ENCODE measurements at places on chromosomes 6 and 20.
A peak's percentile ranks its signal among the peaks of the same experiment; 100 is the strongest.

DNA sequence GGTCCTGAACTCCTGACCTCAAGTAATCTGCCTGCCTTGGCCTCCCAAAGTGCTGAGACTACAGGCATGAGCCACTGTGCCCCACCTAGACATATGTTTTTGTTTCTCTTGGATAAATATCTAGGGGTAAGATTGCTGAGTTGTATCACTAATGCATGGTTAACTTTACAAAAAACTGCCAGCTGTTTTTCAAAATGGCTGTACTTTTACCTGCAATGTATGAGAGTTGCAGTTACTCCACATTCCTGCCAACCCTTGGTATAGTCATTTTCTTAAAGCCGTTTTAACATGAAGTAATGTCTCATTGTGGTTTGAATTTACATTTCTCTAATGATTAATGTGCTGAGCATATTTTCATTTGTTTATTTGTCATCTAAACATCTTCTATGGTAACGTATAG is 289.7 kb downstream of the UTRN start:
- no peak for DNase-seq
- H3K4me3 ChIP-seq = no peak overlapping the region
- H3K27ac ChIP-seq = no peak overlapping the region
- H3K36me3 ChIP-seq = peaks cover 10% of the 10 kb centered on the region
- H3K4me1 ChIP-seq = no peaks in the 10 kb centered on the region

- DNase-seq = no peak
- H3K36me3 ChIP-seq = no peaks in the 10 kb centered on the region
- H3K4me1 ChIP-seq = no peaks in the 10 kb centered on the region
- no peaks in the 10 kb centered on the region for H3K27me3 ChIP-seq
- H3K27ac ChIP-seq = no peak overlapping the region
These were observed 75.6 kb downstream of the INSM1 start for GRCh38 chr20:20443504-20443903.

DNA sequence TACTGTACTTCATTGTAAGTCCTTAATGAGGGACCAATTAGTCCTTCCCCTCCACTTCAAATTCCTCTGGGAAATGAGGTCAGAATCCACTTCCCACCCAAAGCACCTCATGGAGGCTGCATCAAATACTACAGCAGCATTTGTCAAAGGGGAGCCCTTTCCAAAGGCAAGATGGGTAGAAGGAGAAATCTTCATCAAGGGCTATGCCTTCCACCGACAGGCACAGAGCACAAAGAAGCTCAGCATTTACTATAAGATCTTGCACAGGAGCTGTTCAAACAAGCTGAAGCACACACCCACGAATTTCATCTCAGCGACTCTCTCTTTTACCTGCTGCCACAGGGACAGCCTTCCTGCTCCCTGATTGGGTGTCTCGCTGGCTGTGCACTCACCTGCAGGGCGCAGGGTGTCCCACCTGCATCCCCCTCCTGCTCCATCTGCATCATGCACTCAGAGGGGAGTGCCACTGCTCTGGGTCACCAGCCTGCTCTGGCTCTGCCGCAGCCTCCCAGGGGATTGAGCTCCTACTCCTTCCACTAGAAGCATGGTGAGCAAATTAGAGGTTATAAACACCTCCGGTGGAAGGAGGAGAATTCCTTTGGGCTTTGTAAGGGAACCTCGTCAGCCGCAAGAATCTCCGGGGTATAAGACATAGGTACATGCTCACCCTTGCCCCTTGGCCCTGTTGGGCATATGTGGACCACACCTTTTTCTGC is 164.5 kb downstream of the ATXN1 start:
- DNase-seq = no peak
- H3K4me1 ChIP-seq = no peaks in the 10 kb centered on the region
- H3K36me3 ChIP-seq = no peaks in the 10 kb centered on the region
- no peak overlapping the region for H3K4me3 ChIP-seq
- no peak overlapping the region for H3K27ac ChIP-seq

DNA sequence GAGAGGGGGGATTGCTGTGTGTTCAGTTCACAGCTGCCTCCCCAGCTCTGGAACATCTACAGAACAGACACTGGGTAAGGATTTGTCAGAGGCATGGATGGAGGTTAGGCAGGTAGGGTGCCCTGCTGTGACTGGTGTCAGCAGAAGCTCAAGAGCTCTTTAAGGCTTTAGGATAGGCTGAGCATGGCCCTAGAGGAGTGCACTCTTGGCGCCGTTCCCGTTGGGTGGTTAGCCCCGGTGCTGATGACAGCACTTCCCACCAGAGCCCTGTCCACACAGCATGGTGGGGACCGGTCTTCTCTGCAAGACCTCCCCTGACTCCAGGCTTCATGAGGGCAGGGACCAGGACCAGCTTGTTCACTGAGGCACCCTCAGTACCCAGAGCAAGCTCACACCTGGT is 262.0 kb downstream of the BMP7 start:
- H3K4me3 ChIP-seq = no peak overlapping the region
- peaks cover 4% of the 10 kb centered on the region for H3K27me3 ChIP-seq
- no peaks in the 10 kb centered on the region for H3K4me1 ChIP-seq
- no peak for DNase-seq

DNA sequence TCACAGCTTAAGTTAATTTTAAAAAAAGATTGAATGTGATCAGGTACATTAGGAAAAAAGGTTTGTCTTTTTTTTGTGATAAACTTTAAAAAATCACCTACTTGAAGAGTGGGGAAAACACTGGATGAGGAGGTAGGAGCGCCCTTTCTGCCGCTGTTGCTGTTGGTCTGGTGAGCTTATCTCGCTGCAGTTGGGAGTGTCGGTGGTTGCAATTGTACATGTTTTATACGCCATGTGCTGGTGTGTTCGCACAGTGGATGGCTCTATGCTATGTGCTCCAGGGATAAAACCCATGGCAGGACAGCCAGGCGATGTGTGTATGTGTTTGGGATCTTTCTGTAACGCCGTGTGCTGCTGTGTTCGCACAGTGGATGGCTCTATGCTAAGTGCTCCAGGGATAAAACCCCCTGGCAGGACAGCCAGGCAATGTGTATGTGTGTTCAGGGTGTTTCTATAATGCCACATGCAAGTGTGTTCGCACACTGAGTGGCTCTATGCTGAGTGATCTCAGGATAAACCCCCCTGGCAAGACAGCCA is 1.7 kb downstream of the SLC22A3 start:
- H3K36me3 ChIP-seq = no peaks in the 10 kb centered on the region
- no peak overlapping the region for H3K27ac ChIP-seq
- H3K4me3 ChIP-seq = no peak overlapping the region
- H3K27me3 ChIP-seq = no peaks in the 10 kb centered on the region
- peaks cover 8% of the 10 kb centered on the region for H3K4me1 ChIP-seq
- DNase-seq = no peak

DNA sequence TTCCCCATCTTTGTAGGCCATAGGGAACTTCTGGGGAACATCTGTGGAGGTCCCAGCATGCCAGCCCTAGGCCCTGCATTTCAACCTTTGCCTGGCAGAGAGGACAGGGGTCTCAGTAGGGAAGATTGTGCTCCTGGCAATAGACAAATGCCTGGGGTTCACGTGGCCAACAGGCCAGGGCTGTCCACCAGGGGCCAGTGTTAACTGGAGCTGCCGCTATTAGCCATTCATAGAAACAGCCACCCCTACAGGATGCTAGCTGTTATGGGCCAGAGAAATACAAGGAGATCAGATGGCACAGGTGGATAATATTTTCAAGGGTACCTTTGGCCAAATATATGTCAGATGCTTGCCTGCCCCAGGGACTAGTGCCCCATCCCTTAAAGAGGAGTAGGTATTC is 932.9 kb downstream of the QKI start:
- no peak for DNase-seq
- no peak overlapping the region for H3K4me3 ChIP-seq
- no peaks in the 10 kb centered on the region for H3K27me3 ChIP-seq
- H3K27ac ChIP-seq = no peak overlapping the region
- no peaks in the 10 kb centered on the region for H3K36me3 ChIP-seq
- H3K4me1 ChIP-seq = no peaks in the 10 kb centered on the region

GRCh38 chr6:25315194-25316177 is 36.3 kb downstream of the CARMIL1 start:
- peaks cover 4% of the 10 kb centered on the region for H3K4me1 ChIP-seq
- H3K27ac ChIP-seq = no peak overlapping the region
- H3K36me3 ChIP-seq = no peaks in the 10 kb centered on the region
- no peak for DNase-seq
- H3K27me3 ChIP-seq = no peaks in the 10 kb centered on the region

DNA sequence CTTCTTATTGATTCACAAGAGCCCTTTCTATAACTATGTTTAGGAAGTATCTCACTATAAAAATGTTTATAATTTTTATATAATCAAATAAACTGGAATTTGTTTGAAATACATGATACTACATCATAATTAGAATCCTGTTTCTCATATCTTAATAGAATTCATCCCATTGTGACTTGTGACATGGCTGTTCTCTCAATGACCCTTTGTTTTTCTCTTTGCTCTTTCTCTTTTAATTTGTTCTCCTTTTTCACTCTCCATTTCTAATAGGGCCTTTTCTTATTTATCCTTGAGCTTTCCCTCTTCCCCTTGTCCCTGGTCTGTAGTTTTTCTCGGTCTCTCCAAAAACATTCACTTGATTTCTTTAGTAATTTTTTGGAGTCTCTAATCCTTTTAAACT is 111.3 kb downstream of the ADGRB3 start:
- H3K4me1 ChIP-seq = no peaks in the 10 kb centered on the region
- no peaks in the 10 kb centered on the region for H3K36me3 ChIP-seq
- no peak overlapping the region for H3K4me3 ChIP-seq
- no peak overlapping the region for H3K27ac ChIP-seq

- H3K36me3 ChIP-seq = no peaks in the 10 kb centered on the region
- H3K4me1 ChIP-seq = no peaks in the 10 kb centered on the region
- no peak overlapping the region for H3K4me3 ChIP-seq
- H3K27ac ChIP-seq = no peak overlapping the region
These were observed 20.0 kb upstream of the TRAF3IP2 start for GRCh38 chr6:111625461-111626391.

DNA sequence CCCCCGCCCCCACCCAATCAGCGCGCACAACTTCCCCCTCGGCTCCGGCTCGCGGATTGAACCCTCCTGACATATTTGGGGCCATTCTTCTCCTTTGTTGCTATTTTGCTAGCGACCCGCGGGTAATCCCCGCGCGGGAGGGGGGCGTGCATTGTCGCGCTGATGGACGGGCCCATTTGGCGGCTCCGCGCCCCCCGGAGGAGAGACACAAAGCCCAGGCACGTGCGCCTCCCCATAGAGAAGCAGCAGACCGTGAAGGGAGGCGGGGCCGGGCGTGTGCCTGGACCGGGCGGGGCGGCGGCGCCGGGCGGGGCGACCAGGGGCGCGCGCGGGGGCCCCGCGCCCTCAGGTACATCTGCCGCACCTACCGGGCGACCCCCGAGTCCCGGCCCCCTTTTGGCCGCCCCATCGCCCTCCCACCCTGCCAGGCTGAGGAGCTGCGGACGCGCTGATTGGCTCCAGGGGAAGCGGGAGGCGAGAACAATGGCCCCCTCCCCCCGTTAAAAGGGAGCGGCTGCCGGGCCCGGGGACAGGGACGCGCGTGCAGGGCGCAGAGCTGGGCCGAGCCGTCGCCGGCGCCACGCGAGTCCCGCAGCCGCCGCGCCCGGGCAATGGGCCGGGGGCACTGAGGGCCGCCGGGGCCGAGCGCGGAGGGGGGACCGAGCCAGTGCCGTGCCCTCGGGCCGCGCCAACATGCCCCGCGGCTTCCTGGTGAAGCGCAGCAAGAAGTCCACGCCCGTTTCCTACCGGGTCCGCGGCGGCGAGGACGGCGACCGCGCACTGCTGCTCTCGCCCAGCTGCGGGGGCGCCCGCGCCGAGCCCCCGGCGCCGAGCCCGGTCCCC is at the start of gene INSM1:
INSM1 (plus strand) TSS at position 530 of the 843 bp plus-strand sequence; CDS start at position 694, 164 bp downstream.
- H3K27ac ChIP-seq = no peak within 1 kb of the TSS
- H3K4me3 ChIP-seq = peak within 1 kb of the TSS; percentile 36
- no peaks in the 10 kb centered on the region for H3K36me3 ChIP-seq
- DNase-seq = no peak
- peaks cover 85% of the 10 kb centered on the region for H3K27me3 ChIP-seq

- H3K27ac ChIP-seq = no peak overlapping the region
- H3K36me3 ChIP-seq = no peaks in the 10 kb centered on the region
- no peak for DNase-seq
- no peak overlapping the region for H3K4me3 ChIP-seq
These were observed 195.2 kb downstream of the CENPW start for GRCh38 chr6:126535138-126535537.

DNA sequence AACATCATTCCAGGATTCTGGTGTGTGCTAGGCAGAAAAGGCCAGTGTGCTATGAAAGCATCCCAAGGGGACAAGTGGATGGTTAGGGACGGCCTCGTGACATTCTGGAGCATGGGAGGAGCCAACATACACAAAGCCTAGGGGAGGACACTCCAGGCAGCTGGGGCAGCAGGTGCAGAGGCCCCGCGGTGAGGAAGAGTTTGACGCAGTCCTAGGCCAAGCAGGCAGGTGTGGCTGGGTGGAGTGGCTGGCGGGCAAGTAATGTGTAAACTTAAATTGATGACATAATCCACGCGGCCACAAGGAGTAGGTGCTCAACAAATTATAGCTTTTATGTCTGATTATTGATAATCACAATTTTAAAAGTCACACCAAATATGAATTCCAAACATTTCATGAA is 93.6 kb downstream of the TMEM242 start:
- H3K4me3 ChIP-seq = no peak overlapping the region
- no peak overlapping the region for H3K27ac ChIP-seq
- no peaks in the 10 kb centered on the region for H3K27me3 ChIP-seq
- no peak for DNase-seq

- H3K4me1 ChIP-seq = no peaks in the 10 kb centered on the region
- no peak overlapping the region for H3K27ac ChIP-seq
- DNase-seq = no peak
- H3K4me3 ChIP-seq = no peak overlapping the region
- H3K36me3 ChIP-seq = peaks cover 15% of the 10 kb centered on the region
- no peaks in the 10 kb centered on the region for H3K27me3 ChIP-seq
These were observed 37.2 kb upstream of the BAG2 start for GRCh38 chr6:57134954-57135353.

- H3K36me3 ChIP-seq = no peaks in the 10 kb centered on the region
- no peak overlapping the region for H3K27ac ChIP-seq
- H3K27me3 ChIP-seq = no peaks in the 10 kb centered on the region
- DNase-seq = no peak
- no peak overlapping the region for H3K4me3 ChIP-seq
- no peaks in the 10 kb centered on the region for H3K4me1 ChIP-seq
These were observed 20.5 kb downstream of the CLVS2 start for GRCh38 chr6:123016431-123017103.

Data from adrenal gland (tissue), 19 donors.